ENCODE measurements at places on chromosomes 3 and 15. TPM values are rescaled to one million over a fixed set of nuclear protein-coding genes. Genes with fewer than 3 reads are reported as not detected.

The DGKG gene
- not detected for total RNA-seq

The ATP2B2 gene
- total RNA-seq, result not detected

The CYP1A2 gene
- not detected for total RNA-seq

The SHC4 gene
- 0.15 TPM for total RNA-seq

The TEX55 gene
- not detected for total RNA-seq

The CFAP100 gene
- total RNA-seq, result not detected

The ADAMTS9 gene
- total RNA-seq, result 38.3 TPM

The ISY1 gene
- total RNA-seq, result 63.1 TPM

The KLHL40 gene
- not detected for total RNA-seq

The C2CD4B gene
- 65.3 TPM for total RNA-seq

The TLR9 gene
- not detected for total RNA-seq

The ARHGAP11A gene
- 23.1 TPM for total RNA-seq

The SIDT1 gene
- total RNA-seq, result 0.32 TPM

The MKRN2OS gene
- total RNA-seq, result not detected

The ACOX2 gene
- 1.7 TPM for total RNA-seq
